Hematopoietic multipotent progenitor cell treated with erythropoietin and hydrocortisone succinate and interleukin-3 and kit ligand, for 17 days (in vitro differentiated cells): ENCODE measurements at places on chromosomes 12 and 14.

- no peak for DNase-seq
Measured at GRCh38 chr14:95221531-95221930, 64.2 kb upstream of the DICER1 start.

DNA sequence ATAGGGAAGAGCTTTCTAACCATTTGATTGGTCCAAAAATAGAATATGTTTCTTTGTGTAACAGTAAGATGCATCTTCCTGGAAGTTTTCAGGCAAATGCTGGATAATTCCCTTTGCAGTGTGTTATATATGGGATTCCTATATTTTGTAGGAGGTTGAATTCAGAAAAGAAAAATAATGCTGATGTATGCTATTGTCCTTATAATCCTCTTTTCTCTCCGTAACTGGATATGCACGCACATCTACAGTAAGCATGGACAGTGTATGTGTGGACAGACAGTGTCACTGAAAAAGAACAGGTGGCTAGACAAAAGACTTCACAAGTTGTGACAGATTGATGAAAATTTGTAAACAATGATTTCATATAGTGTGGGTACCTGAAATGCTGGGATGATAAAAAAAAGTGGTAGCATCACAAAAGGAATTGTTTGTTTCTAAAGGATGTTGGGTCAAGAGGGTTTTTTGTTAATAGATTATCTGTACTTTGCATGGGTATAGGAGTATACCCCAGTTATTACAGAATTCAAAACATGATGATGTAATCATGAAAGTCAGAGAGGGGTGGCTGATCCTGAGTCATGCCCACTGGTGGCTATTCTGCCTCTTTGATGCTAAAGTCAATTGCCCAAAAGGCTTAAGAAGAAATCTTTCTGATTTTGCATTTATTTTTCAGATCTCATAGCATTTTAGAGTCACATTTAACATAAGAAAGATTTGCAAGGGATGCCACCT lies 160.7 kb upstream of the TMTC1 start:
- DNase-seq: no peak

DNA sequence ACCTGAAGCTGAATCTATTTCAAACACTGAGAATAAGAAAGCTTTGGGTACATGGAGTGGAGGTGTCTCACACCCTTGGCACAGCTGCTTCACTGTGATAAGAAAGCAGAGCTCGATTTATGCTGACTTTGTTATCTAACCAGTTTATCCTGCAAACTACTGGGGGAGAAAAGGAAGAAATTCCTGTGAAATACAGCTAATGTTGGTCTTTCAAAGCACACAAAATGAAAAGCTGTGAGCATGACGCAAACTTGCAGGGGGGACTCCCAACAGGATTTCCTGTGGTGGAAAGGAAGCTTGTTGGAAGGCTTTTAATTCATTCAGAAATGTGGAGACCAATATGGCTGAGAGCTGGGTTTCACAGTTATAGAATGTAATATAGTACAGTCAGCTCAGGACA lies 53.4 kb downstream of the SRGAP1 start:
- no peak for DNase-seq

DNA sequence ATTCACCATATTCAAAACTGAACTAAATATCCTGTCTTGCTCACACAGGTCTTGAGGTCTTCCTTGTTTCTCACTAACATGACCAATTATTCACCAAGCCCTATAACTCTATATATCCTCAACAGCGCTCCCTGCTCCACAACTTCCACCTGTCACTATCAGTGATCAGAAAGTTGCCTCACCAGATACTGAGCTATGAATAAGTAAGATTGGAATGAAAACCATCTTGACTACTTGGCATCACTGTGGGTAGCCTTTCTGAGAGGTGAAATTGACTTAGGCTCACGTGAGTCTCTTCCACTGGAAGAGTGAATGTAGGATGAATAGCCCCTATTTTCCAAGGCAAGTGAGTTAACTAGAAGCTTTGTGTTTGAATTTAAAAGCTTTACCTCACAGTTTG lies 167.1 kb downstream of the PIK3C2G start:
- DNase-seq: no peak

GRCh38 chr12:116765271-116765670 lies 27.2 kb downstream of the RNFT2 start:
- DNase-seq: no peak
